ENCODE measurements at places on chromosomes 1 and 21.

DNA sequence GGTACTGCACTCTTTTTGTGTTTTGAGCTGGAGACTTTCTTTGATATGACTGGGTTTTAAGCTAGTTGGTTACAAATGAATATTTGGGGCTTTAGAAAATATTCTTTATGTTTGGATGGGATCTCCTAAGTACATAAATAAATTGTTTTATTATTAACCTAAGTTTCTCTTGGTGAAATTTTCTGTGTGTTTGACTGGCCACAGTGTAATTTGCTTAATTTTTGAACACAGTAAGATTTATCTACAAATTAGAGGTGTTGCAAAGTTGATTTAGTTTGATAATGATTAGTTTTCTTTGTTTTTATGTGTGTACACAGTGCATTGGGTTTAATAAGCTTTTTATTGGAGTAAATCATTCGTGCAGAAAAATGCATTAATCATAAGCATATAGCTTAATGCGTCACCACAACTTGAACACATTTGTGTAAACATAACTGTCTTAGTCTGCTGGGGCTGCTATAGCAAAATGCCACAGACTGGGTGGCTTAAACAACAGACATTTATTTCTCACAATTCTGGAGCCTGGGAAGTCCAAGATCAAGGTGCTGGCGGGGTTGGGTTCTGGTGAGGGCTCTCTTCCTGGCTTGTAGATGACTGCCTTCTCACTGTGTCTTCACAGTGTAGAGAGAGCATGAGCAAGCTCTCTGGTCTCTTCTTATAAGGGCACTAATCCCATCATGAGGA lies 17.4 kb upstream of the SLC6A9 start:
- DNase-seq = no peak

- DNase-seq = no peak
Observed at GRCh38 chr1:17631410-17631809, 91.9 kb downstream of the ARHGEF10L start.

DNA sequence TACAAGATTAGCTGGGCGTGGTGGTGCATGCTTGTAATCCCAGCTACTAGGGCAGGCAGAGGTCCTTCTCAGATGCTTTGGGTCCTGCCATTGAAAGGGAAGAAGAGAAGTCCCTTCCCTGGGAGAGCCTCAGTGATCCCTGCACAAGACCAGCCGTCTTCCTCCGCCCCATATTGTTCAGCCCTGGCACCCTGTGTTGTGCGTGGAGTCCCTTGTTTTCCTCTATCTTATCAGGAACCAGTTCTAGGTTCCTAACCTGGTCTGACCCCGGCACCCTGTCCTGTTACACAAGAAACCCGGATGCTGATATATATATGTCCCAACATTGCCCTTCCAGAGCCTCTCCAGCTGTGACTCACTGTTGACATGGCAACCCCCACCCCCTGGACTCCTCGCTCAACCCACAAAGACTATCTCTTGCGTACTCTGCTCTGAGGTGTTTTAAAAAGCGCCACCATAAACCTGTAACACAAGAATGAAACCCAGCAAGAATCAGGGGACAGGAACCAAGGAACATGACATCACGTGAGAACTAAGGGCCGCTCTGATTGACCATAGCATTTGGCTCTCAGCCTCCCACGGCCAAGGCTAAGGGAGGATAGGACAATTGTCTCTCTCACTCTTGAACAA lies 4.8 kb downstream of the MX2 start:
- DNase-seq = peak; percentile 16

- no peak for DNase-seq
Observed at GRCh38 chr1:43913051-43913501, 20.5 kb upstream of the ARTN start.

- DNase-seq = no peak
Observed at GRCh38 chr1:108841703-108842102, 15.2 kb downstream of the AKNAD1 start.

All from stimulated activated CD4-positive, alpha-beta T cell treated with anti-CD3 and anti-CD28 coated beads, Interleukin-4, amount 100 ng/mL, for 4 hours (primary cell).